Hepatocyte (in vitro differentiated cells): ENCODE measurements at places on chromosomes 5 and 9.

GRCh38 chr9:8872802-8873201 lies 1073.2 kb upstream of the DMAC1 start:
- DNase-seq: no peak

- DNase-seq: no peak
Measured at GRCh38 chr5:102532123-102532522, 33.3 kb upstream of the SLCO6A1 start.

- DNase-seq: no peak
Measured at GRCh38 chr5:142032747-142033631, 20.2 kb upstream of the GNPDA1 start.

DNA sequence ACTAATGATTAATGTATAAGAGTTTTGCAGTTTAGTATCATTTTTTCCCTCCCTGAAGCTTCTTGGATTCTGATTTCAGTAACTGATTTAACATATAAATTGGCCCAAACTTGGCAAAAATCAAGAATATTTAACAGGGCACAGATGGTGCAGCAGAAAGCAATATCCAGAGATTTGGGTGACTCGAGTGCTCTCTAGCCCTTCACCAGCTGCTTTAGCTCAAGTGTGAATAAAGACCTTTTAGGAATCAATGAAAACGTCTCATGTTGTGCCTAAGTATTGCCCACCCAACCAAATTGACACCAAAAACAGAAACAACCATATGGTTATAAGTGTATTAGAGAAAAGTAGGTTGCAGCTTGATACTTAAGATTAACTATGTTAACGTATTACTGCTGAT lies 933.4 kb upstream of the PTPRD start:
- DNase-seq: no peak

DNA sequence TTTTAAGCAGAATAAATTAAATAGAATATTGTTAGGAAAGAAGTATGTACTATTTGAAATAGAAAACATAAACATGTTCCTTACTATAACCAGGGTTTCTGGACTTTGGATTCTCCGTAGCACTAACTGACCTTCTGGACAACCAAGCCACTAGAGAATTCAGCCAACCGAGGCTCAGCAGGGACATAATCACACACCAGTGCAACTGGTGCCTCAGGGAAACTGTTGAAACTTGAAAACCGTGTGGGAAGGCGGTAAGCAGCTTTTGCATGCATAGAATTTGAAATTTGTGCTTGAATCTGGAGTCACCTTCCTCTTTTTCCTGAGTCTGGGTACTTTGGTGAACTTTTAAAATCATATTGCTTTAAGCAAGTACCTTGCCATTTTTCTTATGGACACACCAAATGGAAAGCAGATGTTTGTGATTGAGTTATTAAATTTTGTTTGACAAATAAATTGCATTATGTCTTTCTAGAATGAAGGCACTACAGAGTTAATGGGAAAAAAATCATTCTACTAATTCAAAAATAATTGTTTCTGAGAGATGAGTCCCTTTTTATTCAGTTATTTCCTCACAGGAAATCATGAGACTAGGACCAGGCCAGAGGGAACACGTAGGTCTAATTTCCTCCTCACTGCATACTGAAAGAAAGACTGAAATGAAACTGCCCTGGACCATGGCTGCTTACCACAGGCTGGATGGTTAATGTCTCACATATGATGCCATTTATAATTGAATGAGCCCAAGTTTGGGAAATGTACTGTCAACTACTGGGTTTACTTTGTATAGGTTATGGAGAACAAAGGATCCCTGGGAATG lies 20.6 kb upstream of the SCAMP1 start:
- DNase-seq: no peak

DNA sequence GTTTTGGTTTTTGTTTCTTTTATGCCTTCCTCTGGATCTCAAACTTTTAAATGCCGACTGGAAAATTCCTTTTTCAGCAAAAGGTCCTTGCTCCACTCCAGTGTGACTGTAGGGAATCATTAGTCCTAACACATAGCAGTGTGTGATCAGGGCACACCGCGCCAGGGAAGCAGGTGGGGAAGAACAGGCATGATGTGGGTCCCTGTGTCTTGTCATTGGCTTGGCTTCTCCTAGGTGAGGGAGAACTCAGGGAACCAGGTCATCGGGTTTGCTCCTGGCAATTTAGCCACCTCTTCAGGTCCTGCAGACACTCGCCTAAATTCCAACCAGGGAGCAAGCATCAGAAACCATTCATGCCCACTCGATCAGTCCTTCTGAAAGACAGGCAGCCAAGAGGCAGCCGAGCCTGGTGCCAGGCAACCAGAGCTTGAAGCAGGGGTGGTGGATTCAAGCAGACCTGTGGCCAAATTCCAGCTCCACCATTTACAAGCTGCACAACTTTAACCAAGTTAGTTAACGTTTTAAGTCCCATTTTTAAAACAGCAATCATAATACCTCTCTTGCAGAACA lies 514.2 kb downstream of the BNC2 start:
- DNase-seq: no peak

DNA sequence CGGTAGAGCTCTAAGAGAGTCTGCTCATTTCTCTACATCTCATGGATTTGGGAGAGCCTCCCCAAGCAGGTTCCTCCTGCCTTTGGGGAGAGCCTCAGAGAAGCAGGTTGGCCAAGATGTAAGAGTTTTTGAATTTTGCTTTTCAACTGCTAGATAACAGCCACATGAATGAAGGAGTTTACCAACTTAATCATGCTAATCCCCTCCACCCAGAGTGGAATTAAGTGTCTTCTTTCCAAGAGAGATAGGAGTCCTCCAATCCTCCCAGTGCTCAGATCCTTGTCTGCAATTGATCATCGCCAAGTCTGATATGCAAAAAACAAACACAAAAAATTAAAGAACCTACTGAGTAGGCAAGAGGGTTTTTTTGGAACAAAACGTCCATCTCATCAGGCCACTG lies 99.4 kb upstream of the MAP3K1 start:
- DNase-seq: no peak
